Endothelial cell of coronary artery (primary cell): ENCODE measurements at places on chromosomes 7 and 10. TPM values are rescaled to one million over a fixed set of nuclear protein-coding genes. Genes with fewer than 3 reads are reported as not detected.

JCAD gene
- total RNA-seq, result 44.5 and 52.4 TPM in 2 replicates

SGMS1 gene
- total RNA-seq, result 29.1 and 39.2 TPM in 2 replicates

FOXI2 gene
- not detected in 2 replicates for total RNA-seq

HBP1 gene
- 101 and 124 TPM in 2 replicates for total RNA-seq

GTF2IRD1 gene
- 5.6 and 6.8 TPM in 2 replicates for total RNA-seq

DYNC1I1 gene
- 0.28 and 0.54 TPM in 2 replicates for total RNA-seq

GPR15LG gene
- not detected in 2 replicates for total RNA-seq
